ENCODE measurements at places on chromosomes 1 and 21.

GRCh38 chr1:228778026-228778425, 42.7 kb downstream of the RHOU start:
- DNase-seq = no peak

DNA sequence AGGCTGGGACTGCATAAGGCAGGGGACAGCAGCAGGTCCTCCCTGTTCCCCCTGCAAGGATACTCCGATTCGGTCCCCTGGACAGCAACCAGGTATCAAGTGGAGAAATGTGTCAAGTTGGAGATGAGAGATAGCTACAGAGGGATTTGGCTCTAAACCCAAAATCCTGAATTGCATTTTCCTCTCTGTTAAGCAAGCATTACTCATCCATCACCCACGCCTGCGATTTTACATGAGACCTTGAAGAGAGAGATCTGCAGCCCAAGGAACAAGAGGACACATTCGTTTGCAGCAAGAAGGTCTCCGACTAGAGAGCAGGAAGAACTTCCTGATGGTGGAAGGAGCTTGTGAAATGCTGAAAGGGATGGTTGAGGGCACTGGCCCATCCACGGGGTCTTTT, 21.9 kb downstream of the SYT2 start:
- DNase-seq = no peak

GRCh38 chr1:31356427-31356826, 16.4 kb downstream of the FABP3 start:
- DNase-seq = no peak

- no peak for DNase-seq
Observed at GRCh38 chr1:2202843-2203601, 8.4 kb upstream of the FAAP20 start.

GRCh38 chr1:202807451-202807925, 733 bp downstream of the KDM5B start:
- DNase-seq = no peak

GRCh38 chr1:220925707-220926106, 46.5 kb downstream of the HLX start:
- DNase-seq = no peak
